PC-9 (cell line): ENCODE measurements at places on chromosomes 1 and 21. TPM values are rescaled to one million over a fixed set of nuclear protein-coding genes. Genes with fewer than 3 reads are reported as not detected.

Gene PROK1
- total RNA-seq = not detected in 2 replicates

Gene NTMT2
- total RNA-seq = not detected in 2 replicates

Gene AHDC1
- total RNA-seq = 45.9 and 48.8 TPM in 2 replicates

Gene SLC1A7
- not detected in 2 replicates for total RNA-seq

Gene KRTAP21-2
- total RNA-seq = not detected in 2 replicates

Gene FAM3B
- not detected in 2 replicates for total RNA-seq

Gene MIXL1
- total RNA-seq = not detected in 2 replicates

Gene KCNAB2
- total RNA-seq = 19.6 and 21.4 TPM in 2 replicates

Gene DAB1
- total RNA-seq = not detected in 2 replicates

Gene DNALI1
- total RNA-seq = not detected in 2 replicates

DNA sequence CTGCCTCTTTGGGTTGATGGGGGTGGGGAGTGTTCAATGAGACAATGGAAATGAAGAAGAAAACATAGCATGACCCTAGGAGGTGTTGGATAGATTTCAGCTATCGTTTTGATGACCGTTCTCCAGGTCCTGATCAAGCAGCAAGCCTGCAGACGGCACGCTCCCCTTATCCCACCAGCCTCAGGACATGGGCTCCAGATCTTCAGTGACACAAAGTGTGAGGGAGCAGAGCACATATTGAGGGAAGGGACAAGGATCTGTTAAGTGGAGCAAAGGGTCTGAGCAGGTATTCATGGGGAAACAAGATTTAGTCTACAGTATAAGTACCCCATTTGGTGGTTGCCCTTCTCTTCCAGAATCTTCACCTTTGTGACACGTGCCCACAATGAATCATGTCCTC is 4.7 kb downstream of the SPRR5 start:
- H3K36me3 ChIP-seq = no peaks in the 10 kb centered on the region
- no peak for DNase-seq
- H3K27me3 ChIP-seq = no peaks in the 10 kb centered on the region
- no peak overlapping the region for H3K4me3 ChIP-seq
- H3K4me1 ChIP-seq = peaks cover 35% of the 10 kb centered on the region

- no peaks in the 10 kb centered on the region for H3K36me3 ChIP-seq
- no peak overlapping the region for H3K27ac ChIP-seq
- no peak for DNase-seq
- H3K4me3 ChIP-seq = no peak overlapping the region
- H3K4me1 ChIP-seq = peaks cover 23% of the 10 kb centered on the region
Observed at GRCh38 chr1:8681911-8682310, 135.5 kb downstream of the RERE start.

GRCh38 chr1:172001288-172001687 is 160.0 kb downstream of the DNM3 start:
- no peak for DNase-seq
- no peaks in the 10 kb centered on the region for H3K27me3 ChIP-seq
- no peaks in the 10 kb centered on the region for H3K36me3 ChIP-seq

- H3K4me1 ChIP-seq = peaks cover 4% of the 10 kb centered on the region
- H3K27ac ChIP-seq = no peak overlapping the region
- no peak overlapping the region for H3K4me3 ChIP-seq
- peaks cover 22% of the 10 kb centered on the region; the same call in 1 of the 2 replicates for H3K27me3 ChIP-seq
Observed at GRCh38 chr1:203320591-203321272, 15.4 kb downstream of the BTG2 start.

DNA sequence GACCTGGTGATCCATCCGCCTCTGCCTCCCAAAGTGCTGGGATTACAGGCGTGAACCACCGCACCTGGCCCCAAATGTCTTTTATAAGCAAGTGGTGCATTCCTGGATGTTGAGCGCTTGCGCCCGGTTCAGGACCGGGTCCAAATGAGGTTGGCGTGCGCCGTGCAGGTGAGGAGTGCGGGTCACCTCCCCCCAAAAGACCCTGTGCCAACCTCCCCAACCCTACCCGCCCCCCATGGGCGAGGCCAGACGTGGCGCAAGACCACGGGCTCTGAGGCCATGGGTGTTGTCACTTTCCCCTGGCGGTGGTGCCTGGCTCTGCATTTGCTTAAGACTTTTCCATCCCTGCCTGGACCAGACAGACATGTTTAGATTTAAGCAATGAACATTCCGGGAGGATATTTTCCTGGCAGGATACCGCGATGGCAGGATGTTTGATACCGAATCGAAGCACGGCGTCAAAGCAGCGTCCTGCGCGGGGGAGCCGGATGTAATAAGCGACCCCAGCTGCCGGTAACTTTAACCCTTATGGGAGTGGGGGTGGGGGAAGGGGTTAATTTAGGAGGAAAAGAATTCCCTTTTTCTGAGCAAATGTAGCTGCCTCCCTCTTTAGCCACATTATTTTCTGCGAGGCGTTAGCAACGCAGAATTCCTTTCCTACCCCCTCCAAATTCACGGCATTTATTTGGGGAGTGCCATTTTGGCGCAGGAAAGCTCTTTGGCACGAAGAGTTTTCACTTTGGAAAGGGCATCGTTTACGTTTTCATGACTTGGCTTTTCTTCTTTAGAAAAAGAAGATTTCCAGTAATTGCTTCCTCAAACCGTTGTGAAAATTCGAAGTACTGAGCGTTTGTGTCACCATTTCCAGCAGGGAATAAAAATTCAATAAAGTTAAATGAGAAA is 27.8 kb upstream of the RNF187 start:
- DNase-seq = no peak
- H3K4me3 ChIP-seq = no peak overlapping the region
- H3K4me1 ChIP-seq = peaks cover 7% of the 10 kb centered on the region; the same call in 1 of the 2 replicates
- H3K36me3 ChIP-seq = no peaks in the 10 kb centered on the region
- no peaks in the 10 kb centered on the region for H3K27me3 ChIP-seq

DNA sequence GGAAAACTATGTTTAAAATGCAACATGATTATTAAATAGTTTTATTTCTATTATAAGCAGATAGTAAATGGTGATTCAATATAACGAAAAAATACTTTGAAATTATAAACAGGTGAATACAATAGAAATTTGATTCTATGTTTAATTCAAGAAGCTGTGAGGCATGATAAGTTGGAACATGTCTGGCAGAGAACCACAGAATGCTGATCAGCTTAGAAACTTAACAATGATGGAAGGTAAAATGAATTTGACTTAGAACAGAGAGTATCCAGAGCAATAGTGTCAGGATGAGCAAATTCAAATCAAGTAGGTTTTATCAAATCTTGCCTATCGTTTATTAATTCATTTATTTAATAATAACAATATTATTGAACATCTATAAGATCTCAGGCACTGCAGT is 83.4 kb upstream of the ADGRL4 start:
- no peak overlapping the region for H3K4me3 ChIP-seq
- no peaks in the 10 kb centered on the region for H3K27me3 ChIP-seq
- no peaks in the 10 kb centered on the region for H3K4me1 ChIP-seq
- H3K36me3 ChIP-seq = no peaks in the 10 kb centered on the region

DNA sequence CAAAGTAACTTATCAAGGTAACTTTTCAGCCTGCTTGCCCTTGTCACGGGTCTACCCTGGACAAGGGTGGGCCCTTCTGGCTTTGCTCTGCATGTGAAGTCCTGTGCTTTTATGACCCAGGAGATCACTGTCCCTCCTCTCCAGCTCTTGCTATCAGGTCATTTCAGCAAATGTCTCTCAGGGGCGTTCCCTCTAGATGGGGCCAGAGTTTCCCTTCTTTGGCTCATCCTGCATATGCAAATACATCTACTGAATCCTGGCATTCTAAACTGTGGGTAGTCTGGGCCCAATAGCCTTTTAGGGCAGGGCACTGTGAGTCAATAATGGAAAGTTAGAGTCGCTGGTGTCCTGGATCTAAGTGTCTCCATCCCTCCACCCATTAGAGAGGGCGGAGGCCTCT is 366.9 kb upstream of the USP24 start:
- no peak overlapping the region for H3K4me3 ChIP-seq
- no peaks in the 10 kb centered on the region for H3K27me3 ChIP-seq
- H3K27ac ChIP-seq = no peak overlapping the region
- H3K4me1 ChIP-seq = peaks cover 27% of the 10 kb centered on the region

- no peaks in the 10 kb centered on the region for H3K36me3 ChIP-seq
- H3K4me1 ChIP-seq = peaks cover 14% of the 10 kb centered on the region
- DNase-seq = no peak
- H3K27me3 ChIP-seq = no peaks in the 10 kb centered on the region
- no peak overlapping the region for H3K27ac ChIP-seq
- H3K4me3 ChIP-seq = no peak overlapping the region
Observed at GRCh38 chr1:89719502-89720306, 86.8 kb downstream of the LRRC8C start.

DNA sequence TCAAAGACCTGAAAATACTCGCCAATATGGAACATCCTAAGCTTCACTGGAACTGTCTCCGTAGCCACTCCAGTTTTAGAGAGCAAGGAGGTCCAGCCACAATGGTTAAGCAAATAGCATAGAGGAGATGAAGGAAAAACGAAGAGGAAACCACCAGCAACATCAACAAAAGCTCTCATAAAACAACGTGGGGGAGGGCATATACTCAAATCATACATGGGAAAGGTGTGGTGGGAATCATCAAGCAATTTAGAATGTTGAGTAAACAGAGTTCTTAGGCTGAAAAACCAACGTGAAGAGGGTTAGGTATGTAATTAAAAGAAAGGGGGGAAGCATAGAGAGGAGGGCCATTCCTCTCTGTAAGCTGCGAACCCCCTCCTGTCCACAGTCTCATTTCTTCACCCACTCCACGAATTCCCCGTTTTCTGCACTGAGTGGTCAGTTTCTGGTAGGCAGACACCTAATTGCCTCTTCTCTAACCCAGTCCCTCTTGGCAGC is 1.0 kb downstream of the TMEM59 start:
- H3K27ac ChIP-seq = peak overlapping the region; percentile 35
- H3K27me3 ChIP-seq = no peaks in the 10 kb centered on the region
- no peak for DNase-seq
- peak overlapping the region; percentile 68 for H3K4me3 ChIP-seq

- H3K27ac ChIP-seq = no peak overlapping the region
- no peaks in the 10 kb centered on the region for H3K4me1 ChIP-seq
- DNase-seq = no peak
- H3K27me3 ChIP-seq = no peaks in the 10 kb centered on the region
- H3K36me3 ChIP-seq = no peaks in the 10 kb centered on the region
Observed at GRCh38 chr1:88296642-88297041, 387.4 kb upstream of the PKN2 start.

- DNase-seq = no peak
- no peaks in the 10 kb centered on the region for H3K4me1 ChIP-seq
- H3K36me3 ChIP-seq = no peaks in the 10 kb centered on the region
Observed at GRCh38 chr1:5889901-5890300, 102.3 kb downstream of the NPHP4 start.

DNA sequence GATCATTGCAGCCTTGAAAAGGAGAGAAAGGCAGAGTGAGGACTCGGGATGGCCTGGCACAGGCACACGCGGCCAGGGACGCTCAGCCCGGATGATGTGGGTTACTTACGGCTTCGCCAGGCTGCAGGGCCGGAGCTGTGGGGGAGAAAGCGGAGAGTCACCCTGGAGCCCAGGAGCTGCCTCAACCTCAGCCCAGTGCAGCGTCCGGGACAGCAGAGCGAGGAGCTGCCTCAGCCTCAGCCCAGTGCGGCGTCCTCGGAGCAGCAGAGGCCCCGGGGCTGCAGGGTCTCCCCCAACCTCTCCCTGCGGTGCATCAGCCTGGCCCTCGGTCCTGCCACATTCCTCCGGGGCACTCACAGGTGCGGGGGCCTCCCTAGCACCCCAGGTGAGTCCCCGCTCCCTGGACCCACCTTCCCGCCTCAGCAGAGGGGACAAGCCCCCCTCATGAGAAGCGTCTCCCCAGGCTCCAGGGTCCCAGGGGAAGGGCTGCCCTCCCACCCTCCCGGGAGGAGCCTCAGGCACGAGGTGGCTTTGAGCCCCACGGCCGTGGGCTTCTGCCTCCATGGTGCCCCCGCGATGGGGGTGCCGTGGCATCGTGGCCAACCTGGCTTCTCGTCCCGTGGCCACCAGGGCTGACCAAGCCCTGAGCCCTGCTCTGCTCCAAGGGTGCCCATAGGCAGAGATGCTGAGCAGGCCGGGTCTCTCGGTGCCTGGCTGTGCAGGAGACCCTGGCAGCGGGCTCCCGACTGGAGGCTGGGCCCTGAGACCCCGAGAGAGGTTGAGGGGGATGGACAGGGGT is 10.5 kb upstream of the RNF223 start:
- no peak for DNase-seq
- H3K4me3 ChIP-seq = no peak overlapping the region
- 0 out of 2 replicates have a peak, but pooled peaks cover 8% of the 10 kb centered on the region for H3K4me1 ChIP-seq
- H3K27me3 ChIP-seq = no peaks in the 10 kb centered on the region
- no peak overlapping the region for H3K27ac ChIP-seq
- H3K36me3 ChIP-seq = no peaks in the 10 kb centered on the region

GRCh38 chr1:200967693-200968468 is 55.6 kb downstream of the KIF21B start:
- DNase-seq = no peak
- no peak overlapping the region for H3K4me3 ChIP-seq
- H3K27ac ChIP-seq = no peak overlapping the region

DNA sequence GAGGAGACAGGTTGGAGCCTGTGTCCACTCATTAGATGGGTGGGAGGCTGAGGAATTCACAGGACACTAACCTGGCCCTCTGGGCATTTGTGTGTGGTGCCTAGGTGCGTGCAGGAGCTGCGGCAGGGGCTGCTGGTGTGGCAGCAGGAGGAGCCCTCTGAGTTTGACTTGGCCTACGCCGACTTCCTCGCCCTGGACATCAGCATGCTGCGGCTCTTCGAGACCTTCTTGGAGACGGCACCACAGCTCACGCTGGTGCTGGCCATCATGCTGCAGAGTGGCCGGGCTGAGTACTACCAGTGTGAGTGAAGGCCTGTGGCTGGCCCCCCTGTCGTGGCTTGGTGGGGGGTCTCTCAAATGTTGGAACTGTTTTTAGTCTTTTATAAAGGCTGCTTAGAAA is 3.6 kb downstream of the XKR8 start:
- no peak overlapping the region for H3K27ac ChIP-seq
- H3K27me3 ChIP-seq = no peaks in the 10 kb centered on the region
- peaks cover 35% of the 10 kb centered on the region for H3K4me1 ChIP-seq
- no peak for DNase-seq
- H3K4me3 ChIP-seq = no peak overlapping the region

DNA sequence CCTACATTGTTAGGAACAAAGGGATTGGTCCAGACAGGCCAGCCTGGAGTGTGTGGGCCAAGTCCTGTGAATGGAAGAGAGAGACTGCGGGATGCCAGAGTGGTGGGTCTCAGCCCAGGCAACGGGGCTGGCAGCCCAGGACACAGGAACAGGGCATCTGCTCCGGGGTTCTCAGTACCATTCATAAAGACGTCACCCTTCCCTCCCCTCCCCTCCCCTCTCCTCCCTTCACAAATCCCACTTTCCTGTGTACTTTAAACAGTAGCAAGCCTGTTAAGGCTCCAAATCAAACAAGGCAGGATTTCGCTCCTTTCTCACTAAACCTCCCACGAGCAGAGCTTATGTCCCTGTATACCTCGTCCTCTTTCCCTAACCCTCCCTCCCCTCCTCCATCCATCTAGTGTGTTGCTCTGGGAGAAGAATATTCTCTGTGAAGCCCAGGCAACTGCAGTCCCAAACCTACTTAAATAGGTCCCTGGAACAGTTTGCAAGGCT is 4.2 kb upstream of the PLXNA2 start:
- no peak for DNase-seq
- H3K27ac ChIP-seq = no peak overlapping the region
- H3K4me3 ChIP-seq = no peak overlapping the region

GRCh38 chr1:7447093-7447492 is 324.0 kb upstream of the VAMP3 start:
- H3K4me3 ChIP-seq = no peak overlapping the region
- H3K36me3 ChIP-seq = no peaks in the 10 kb centered on the region
- H3K27me3 ChIP-seq = peaks cover 49% of the 10 kb centered on the region
- H3K4me1 ChIP-seq = no peaks in the 10 kb centered on the region
- DNase-seq = no peak
